ENCODE measurements at places on chromosomes 12 and 14. TPM values are rescaled to one million over a fixed set of nuclear protein-coding genes. Genes with fewer than 3 reads are reported as not detected.

DNA sequence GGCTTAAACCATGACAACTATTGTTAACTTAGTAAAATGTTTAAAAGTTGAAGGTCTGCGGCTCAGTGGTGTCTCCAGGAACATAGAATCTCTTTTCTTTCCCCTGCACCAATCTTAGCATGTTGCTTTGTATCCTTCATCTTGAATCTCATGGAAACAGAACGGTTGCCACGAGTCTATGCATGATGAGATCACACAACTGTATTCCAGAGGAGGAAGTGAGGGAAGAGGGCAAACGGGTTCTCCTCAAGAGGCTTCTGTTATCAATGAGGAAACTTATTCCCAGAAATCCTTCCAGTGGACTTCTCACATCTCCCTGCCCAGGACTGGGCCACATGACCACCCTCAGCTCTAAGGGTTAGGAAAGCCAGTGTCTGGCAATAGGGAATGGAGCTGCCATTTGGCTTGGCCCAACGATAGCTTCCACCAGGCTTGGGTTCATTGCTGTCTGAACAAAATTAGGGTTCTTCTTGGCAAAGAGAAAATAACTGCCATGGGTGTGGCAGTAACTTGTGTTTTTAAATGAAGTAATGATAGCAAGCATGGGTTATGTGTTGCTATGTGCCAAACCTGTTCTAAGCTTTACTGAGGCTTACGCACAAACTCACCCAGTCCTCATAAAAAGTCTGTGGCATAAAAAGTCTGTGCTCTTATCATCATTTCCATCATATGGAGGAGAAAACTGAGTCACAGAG is 17.4 kb downstream of the PLXNC1 start:
- no peaks in the 10 kb centered on the region for H3K36me3 ChIP-seq
- no peak for DNase-seq
- H3K4me1 ChIP-seq: peaks cover 7% of the 10 kb centered on the region
- no peak overlapping the region for H3K27ac ChIP-seq
- peaks cover 4% of the 10 kb centered on the region for H3K27me3 ChIP-seq

DNA sequence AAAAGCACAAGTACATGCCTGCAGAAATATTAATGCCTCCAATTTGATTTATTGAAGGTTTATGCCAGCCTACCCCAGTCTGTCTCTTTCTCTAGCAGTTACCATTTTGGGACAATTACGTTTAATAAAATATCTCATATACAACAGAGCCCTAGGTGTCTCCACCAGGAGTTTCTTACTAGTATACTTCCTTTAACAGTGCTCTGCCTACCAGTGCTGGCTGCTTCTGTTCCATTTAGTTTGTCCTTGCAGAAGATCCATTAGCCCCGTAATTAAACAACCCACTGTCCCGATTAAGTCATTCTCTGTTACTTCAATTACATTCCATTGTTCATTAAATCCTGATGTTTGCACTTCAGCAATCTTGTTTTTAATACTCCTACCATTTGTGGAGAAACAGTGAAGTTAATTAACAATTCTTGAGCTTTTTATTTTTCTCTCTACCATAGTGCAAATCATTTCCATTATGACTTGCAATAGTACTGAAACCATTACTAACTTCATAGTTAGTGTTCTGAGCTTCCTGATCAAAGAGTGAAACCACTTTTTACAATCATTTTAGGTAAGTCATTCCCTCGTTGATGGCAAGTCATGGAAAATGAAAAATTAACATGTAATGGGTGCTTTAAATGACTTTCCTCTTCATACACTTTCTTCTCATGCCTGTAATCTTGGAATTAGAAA is 121.1 kb downstream of the PLXNC1 start:
- H3K4me3 ChIP-seq: no peak overlapping the region
- no peak for DNase-seq
- no peaks in the 10 kb centered on the region for H3K36me3 ChIP-seq
- no peaks in the 10 kb centered on the region for H3K4me1 ChIP-seq
- H3K27ac ChIP-seq: no peak overlapping the region
- no peaks in the 10 kb centered on the region for H3K27me3 ChIP-seq

- H3K4me3 ChIP-seq: no peak overlapping the region
- no peak for DNase-seq
- H3K36me3 ChIP-seq: peaks cover 47% of the 10 kb centered on the region
- no peak overlapping the region for H3K27ac ChIP-seq
- H3K4me1 ChIP-seq: peaks cover 16% of the 10 kb centered on the region
These were observed 61.7 kb downstream of the DGLUCY start for GRCh38 chr14:91175291-91176201.

GRCh38 chr14:68148276-68148675 is 328.7 kb downstream of the RAD51B start:
- no peak overlapping the region for H3K4me3 ChIP-seq
- H3K27me3 ChIP-seq: no peaks in the 10 kb centered on the region
- no peak overlapping the region for H3K27ac ChIP-seq

GRCh38 chr12:98559666-98560065 is 33.8 kb upstream of the SLC25A3 start:
- no peaks in the 10 kb centered on the region for H3K4me1 ChIP-seq
- DNase-seq: no peak
- H3K27ac ChIP-seq: no peak overlapping the region
- H3K27me3 ChIP-seq: no peaks in the 10 kb centered on the region
- H3K36me3 ChIP-seq: no peaks in the 10 kb centered on the region

DNA sequence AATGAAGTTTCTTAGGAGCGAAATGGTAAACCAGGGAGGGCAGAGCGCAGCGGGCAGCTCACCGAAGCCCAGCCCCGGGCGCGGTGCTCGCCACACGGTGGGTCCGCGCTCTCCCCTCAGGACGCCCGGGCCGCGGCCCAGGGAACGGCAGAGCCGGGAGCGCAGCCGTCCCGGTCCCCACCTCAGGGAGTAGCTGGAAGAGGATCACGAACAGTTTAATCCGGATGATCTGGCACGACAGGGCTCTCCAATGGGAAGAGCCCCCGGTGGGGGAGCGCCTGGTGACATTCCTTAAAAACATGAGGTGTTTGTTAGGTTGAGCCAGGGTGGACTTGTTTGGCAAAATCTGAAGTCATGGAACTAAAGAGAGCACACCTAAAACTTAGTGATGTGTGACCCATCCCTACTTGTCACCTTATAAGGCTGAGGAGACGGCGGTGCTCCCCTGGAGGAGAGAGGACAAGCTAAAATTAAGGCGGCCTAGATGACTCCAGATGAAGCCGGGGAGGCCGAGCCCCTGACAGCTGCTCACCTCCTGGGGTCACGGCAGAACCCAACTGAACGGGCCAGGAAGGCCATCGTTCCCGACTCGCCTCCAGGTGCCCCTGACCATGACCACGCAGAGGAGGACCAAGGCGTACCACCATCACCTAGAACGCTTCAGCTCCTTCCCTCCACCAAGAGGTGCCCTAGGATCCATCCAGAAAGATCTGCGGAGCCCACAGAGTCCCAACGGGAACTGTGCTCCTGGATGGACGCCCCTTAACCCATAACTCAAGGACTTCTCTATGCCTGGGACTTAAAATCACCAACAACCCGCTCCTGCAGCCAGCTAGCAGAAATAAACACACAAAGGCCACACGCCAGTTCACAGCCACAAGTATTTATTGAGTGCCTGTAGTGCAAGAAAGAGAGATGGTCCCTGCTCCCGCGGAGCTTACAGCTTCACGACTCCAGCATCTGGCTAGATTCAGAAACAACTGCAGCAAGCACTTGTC is 866 bp upstream of the PITPNM2 start:
- H3K4me1 ChIP-seq: peaks cover 33% of the 10 kb centered on the region
- peaks cover 15% of the 10 kb centered on the region for H3K36me3 ChIP-seq
- peak overlapping the region; percentile 60 for H3K27ac ChIP-seq
- peak overlapping the region; percentile 87 for H3K4me3 ChIP-seq
- H3K27me3 ChIP-seq: no peaks in the 10 kb centered on the region

DNA sequence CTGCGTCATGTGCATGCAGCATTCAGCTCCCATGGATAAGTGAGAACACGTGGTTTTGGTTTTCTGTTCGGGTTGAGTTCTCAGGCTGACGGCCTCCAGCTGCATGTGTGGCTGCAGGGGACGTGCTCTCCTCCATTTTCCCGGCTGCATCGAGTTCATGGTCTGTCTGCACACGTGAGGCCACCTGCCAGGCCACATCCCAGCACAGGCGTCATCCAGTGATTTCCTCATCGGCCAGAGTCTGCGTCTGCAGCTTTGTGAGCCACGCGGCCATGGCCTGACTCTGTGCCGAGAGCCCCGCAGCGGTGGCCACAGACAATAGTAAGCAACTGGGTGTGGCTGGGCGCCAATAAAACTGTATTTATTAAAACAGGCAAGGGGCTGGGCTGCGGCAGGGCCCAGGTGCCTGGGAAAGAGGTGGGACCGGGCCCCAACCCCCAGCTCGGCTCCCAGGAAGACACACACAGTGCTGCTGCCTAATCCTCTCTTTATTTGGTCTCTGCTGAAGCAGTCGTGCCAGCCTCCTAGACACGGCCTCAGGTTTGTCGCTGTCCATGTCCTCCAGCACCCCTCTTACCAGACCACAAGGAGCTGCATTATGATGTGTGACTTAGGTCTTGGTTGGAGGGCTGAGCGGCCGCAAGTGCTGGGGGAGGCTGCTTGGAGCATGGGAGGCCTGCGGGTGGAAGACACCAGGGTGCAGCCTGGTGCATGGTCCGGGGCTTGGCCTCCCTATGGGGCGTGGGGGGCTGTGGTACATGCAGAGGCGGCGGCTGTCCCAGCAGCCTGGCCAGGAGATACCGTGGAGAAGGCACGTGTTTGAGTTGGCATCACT is 52.0 kb downstream of the NOC4L start:
- no peak overlapping the region for H3K27ac ChIP-seq
- H3K4me1 ChIP-seq: no peaks in the 10 kb centered on the region
- no peaks in the 10 kb centered on the region for H3K36me3 ChIP-seq
- no peaks in the 10 kb centered on the region for H3K27me3 ChIP-seq

DNA sequence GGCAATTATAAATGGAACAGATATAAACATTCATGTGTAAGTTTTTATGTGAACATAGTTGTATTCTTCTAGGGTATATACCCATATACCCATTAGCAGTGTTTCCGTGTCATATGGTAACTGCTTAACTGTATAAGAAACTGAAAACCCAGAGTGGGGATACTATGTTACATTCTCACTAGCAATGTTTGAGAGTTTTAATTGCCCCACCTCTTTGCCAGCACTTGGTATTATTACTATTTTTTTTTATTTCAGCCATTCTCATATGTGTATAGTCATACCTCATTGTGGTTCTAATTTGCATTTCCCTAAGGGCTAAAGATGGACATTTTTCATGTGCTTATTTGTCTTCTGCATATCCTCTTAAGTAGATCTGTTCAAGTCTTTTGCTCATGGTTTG is 28.7 kb upstream of the ITPR2 start:
- DNase-seq: no peak
- H3K27me3 ChIP-seq: no peaks in the 10 kb centered on the region
- H3K27ac ChIP-seq: no peak overlapping the region
- no peaks in the 10 kb centered on the region for H3K36me3 ChIP-seq

GRCh38 chr12:66345956-66346355 is 43.7 kb downstream of the HELB start:
- H3K27me3 ChIP-seq: no peaks in the 10 kb centered on the region
- no peaks in the 10 kb centered on the region for H3K4me1 ChIP-seq
- DNase-seq: no peak
- no peak overlapping the region for H3K4me3 ChIP-seq
- H3K36me3 ChIP-seq: no peaks in the 10 kb centered on the region

The RPGRIP1 gene
- 0.22 TPM for total RNA-seq

The PTHLH gene
- total RNA-seq: not detected

The PIWIL1 gene
- not detected for total RNA-seq

The TMEM63C gene
- not detected for total RNA-seq

The KLRF1 gene
- total RNA-seq: not detected

The DTX1 gene
- 23.2 TPM for total RNA-seq

All from tibial nerve (tissue), 4 donors.